ENCODE measurements at places on chromosomes 6 and 20.

DNA sequence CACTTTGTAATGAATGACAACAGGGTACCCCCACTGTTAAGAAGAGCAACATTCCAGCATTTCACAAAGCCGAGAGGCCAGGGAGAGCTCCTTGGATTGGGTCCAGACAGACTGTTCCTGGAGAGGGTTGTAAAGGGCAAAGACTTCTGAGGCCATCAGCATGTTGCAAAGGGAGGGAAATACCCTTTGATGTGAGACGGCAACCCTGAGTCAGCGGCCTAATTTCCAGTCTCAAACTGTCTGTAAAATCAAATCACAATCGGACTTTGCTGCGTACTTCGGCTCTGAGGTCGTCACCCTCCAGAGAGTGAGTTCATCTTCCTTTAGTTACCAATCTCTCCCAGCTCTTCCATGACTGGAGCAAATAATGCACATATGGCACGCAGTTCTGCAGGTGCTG, 101.0 kb upstream of the DTNBP1 start:
- DNase-seq, result no peak

- no peak for DNase-seq
Observed at GRCh38 chr20:49948809-49949507, 12.8 kb downstream of the RNF114 start.

DNA sequence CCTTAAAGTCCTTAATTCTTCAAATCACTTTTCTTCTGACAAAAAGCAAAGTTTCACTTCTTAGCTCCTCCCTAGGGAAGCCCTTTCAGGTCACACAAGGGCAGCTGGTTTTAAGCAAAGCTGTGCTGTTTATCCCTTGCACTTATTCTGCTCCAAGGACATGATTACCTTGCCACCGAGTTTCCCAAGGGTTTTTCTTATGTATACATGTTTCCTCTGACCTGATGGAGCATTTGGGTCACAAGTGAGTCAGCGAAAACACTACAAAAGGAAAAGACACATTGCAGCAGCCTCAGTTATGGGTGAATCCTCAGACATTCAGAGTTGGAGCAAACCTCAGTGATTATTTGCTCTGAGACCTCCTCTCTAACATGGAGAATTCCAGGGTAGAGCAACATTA, 26.6 kb upstream of the ILRUN start:
- no peak for DNase-seq

- no peak for DNase-seq
Observed at GRCh38 chr6:97085772-97086171, 161.2 kb downstream of the KLHL32 start.

DNA sequence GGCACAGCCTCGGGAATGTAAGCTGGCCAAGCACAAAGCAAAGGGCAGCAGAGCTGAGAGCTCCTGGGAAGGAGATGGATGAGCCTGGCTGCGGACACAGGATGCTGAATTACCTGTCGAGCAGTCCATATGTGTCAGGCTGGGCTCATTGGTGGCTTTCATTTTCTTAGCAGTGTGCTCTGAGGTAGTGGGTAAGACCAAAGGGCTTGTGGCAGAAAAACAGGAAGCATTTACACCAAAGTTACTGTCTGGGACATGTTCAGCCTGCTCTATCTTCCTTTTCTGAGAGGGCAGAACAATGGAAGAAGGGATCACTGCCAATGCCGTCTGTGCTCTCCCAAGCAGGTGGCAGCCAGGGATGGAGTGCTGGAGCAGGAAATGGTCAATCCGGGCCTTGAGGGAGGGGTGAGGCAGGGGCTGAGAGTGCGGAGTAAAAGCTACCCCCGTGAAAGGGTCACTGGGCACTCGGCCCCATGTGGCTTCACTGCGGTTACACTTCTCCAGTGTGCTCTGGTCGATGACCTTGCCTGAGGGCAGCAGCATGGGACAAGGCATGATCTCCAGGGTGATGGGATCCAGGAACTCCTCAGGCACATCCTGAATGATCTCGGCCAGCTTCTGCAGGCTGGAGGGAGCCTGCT, 36.9 kb upstream of the AVP start:
- no peak for DNase-seq

DNA sequence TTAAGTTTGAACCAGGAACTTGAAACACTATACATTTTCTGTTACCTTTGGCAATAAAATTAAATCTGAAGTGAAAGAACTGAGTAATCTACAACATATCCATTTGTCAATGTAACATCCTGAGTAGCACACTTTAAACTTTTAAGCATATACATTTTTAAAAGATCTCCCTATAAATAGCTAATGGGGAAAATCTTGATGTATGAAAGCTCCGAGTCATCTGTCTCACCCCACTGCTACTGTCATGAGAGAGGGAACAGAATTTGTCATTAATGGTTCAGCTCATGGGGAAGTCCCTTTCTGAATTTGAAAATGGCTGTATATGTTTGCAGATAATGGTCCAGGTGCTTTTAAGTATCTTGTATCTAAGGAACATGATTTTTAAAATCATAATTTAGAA, 55.2 kb upstream of the NOX3 start:
- no peak for DNase-seq

DNA sequence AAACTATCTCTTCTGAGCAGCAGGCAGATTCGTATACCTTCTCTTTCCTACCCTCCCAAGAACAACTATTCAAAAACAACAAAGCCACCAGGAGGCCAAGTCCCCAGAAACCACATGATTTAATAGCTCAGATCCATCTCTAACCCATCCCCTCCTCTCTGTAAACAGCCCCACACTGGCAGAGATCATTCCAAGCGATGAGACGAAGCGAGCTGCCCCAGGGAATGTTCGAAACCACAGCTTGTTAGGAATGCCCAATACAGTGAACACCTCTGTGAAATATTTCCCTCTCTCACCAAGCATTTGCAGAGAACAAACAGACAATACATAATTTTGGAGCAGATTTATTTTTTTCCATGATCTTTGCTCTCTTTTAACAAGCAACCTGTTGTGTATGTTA, 231.8 kb downstream of the SOD2 start:
- no peak for DNase-seq

DNA sequence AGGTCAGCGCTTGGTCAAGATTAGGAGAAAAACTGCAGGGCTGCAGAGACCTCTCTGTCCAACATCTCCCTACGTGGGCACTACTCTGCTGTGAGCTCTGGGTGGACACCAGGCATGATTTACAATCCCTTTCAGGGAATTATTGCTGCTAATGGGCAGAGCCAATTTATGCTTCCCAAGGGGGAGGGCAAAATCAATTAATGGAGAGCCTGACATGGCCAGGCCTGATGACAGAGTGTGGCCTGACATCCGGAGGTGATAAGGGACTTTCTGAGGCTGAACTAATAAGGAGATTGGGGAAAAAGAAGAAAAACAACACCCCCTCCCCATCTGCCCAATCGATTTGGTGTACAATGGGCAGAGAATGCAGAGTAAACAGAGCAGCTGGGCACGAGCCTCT, 5.0 kb upstream of the KCNK16 start:
- DNase-seq, result no peak

DNA sequence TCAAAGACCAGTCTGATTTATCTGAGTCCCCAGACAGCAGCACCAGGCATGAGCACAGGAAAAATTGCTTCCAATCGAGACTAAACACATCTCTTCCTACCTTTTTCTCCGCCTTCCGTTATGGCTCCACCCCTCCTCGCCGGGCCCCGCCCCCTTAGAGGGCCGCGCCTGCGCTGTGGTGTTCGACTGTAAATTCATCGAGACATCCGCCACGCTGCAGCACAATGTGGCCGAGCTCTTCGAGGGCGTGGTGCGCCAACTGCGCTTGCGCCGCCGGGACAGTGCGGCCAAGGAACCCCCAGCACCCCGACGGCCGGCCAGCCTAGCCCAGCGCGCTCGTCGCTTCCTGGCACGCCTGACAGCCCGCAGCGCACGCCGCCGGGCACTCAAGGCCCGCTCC, 8.9 kb downstream of the REM1 start:
- no peak for DNase-seq

GRCh38 chr6:119934816-119935215, 585.3 kb upstream of the MAN1A1 start:
- DNase-seq, result no peak

DNA sequence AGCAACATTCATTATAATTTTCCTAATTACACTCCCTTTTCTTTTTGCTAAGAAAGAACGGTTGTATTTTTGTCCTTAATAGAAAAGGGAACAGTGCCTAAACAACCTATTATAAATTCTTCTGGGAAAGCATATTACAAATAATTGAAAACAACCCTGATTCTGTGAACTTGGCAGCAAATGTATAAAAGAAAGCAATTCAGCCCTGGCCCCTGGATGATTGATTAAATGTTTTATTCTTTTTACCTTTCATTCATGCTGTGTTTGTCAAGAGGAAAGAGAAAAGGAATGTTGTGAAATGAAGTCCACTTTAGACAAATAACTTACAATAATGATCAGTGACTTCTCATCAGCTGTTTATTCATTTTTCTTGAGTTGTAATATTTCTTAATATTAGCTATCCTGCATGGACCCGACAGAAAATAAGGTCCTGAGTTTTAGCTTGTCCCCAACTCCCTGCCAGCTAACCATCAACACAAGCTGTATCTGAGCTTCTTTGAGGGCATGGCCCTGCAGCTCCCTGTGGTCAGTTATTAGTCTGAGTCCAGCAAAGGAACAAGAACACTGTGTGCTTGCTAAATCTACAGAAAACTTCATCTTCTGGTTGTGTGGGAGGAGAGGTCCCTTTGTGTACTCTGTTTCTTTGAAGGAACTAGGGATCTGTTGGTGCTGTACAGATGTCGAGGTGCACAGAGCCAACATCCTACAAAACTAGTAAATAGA, 248.2 kb downstream of the LAMA2 start:
- DNase-seq, result no peak

- no peak for DNase-seq
Observed at GRCh38 chr20:54479138-54479906, 3.9 kb downstream of the DOK5 start.

DNA sequence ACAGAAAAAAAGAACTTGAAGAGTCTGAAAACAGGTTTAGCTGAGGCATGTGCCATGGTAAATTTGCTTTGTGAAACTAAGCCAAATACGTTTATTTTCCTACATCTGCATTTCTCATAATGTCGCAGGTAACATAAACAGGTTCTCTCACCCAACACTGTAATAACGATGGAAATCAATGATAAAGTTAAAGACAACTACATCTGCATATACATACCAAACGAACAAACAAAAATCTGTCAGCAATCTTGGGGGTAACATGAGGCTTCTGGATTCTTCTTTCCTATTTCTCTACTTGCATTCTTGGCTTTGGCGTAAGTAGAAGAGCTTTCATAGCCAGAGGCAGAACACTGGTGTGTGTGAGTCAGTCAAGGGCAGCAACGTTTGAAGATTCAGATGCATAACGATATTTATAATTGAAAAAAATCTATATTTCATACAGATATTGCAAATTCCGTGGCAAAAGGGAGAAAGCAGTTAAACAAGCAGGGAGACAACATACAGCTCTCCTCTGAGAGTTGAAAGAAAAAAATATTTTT, 195.1 kb downstream of the EDN1 start:
- DNase-seq, result no peak

- DNase-seq, result no peak
Observed at GRCh38 chr6:113481910-113482309, 375.2 kb upstream of the MARCKS start.

DNA sequence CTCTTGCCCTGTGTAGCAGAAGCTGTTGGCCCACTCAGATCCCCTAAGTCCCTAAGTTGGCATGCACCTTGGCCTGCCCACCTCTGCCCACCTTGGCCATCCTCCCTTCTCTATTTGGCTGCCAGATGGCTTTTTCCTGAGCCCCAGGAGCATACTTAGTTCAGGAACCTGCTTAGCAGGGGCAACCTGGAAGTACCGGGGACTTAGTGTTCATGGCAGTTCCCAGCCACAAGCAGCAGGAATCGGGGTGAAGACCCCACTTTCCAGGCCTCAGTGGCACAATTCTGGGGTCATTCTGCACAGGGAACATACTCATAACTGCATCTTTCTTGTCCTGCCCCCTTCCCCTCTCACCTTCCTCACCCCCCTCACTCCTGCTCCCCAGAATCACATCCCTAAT, 158.0 kb upstream of the PMEPA1 start:
- DNase-seq, result no peak

- no peak for DNase-seq
Observed at GRCh38 chr6:159307246-159307790, 138.1 kb downstream of the FNDC1 start.

- no peak for DNase-seq
Observed at GRCh38 chr6:3297909-3298308, 39.2 kb downstream of the PSMG4 start.

DNA sequence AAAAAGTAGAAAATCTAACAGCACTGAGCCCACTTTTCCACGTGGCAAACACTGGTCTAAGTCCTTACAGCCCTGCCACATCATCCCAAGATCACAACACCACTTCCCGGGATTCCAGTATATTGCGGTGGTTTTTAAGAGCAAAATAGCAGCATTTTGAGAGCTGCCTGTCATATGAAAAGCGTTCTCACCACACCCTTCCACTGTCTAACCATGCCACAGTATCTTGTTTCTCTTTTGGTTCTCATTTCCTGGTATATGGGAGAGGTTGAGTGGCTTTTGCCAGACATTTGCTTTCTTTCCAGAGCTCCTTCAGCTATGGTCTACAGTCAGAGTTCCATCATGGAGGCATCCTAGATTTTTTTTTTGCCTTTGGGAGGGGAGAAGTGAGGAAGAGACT, 243.0 kb downstream of the TSHZ2 start:
- DNase-seq, result no peak

DNA sequence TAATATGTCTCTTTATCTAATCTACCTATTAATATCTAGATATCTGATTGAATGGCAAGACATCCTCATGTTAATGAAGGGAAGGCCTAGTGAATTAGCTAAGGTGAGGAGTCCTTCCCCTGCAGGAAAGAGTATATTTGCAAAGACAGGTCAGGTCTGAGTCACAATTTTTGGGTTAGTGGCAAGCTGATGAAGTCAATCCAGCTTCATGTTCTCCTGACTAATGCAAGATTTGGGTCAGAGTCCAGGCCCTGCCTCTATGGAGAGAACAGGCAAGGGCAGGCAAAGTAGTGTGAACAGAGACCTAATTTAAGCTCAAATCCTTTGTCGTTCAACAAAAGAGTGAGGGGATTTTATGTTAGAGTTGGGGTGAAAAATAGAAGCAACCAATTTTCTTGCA, 496.7 kb downstream of the BMP2 start:
- no peak for DNase-seq

GRCh38 chr6:74480561-74480960, 725.3 kb downstream of the COL12A1 start:
- no peak for DNase-seq

DNA sequence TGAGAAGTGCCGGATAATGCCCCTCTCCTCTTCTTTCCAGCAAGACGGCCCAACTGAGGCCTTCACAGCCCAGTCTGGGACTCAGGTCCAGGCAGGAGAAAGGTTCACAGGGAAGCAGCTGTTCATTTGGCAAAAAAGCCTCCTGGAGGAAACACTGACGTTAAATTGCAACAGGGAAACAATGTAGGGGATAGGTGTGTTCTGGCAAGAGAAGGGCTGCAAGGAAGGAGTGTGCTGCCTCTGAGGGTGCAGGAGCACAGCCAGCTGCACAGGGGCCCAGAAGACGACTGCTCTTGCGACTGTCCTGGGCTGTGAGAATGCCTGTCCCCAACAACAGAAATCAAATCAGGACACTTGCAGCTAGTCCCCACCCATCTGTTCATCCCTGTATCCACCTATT, 70.6 kb upstream of the PMEPA1 start:
- no peak for DNase-seq
